Right ventricle myocardium superior (tissue), 1 donor: ENCODE measurements at places on chromosomes 5 and 9.

GRCh38 chr5:72159501-72159911 lies 52.2 kb downstream of the MAP1B start:
- DNase-seq = no peak

DNA sequence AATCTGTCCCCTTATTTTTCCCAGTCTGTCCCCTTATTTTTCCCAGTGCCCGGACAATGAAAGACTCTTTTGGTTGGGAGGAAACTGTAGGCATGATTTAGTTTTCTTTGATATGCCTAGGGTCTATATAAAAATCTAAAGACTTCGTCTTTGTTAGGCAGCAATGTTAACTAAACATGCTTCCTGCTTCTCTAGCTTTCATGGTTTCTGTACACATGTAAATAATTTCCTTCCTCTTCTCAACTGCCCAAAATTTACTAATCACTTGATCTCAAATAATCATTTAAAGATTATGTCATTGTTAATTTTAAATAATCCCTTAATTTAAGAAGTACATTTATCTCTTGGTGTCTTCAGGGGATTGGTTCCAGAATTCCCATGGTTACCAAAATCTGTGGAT lies 47.8 kb upstream of the RAPGEF6 start:
- no peak for DNase-seq

- DNase-seq = no peak
Measured at GRCh38 chr5:139647506-139648204, 494 bp upstream of the CXXC5 start.

- no peak for DNase-seq
Measured at GRCh38 chr5:126122942-126123341, 300.3 kb upstream of the GRAMD2B start.

- no peak for DNase-seq
Measured at GRCh38 chr9:29039258-29039657, 1466.0 kb upstream of the C9orf72 start.
